ENCODE measurements at places on chromosomes 2 and 18. TPM values are rescaled to one million over a fixed set of nuclear protein-coding genes. Genes with fewer than 3 reads are reported as not detected.
A peak's percentile ranks its signal among the peaks of the same experiment; 100 is the strongest.

MATN3 gene
- polyA plus RNA-seq = 4.6 TPM

SIX3 gene
- not detected for polyA plus RNA-seq

GRCh38 chr2:72130659-72131360 lies 16.9 kb downstream of the CYP26B1 start:
- no peak for DNase-seq

DNA sequence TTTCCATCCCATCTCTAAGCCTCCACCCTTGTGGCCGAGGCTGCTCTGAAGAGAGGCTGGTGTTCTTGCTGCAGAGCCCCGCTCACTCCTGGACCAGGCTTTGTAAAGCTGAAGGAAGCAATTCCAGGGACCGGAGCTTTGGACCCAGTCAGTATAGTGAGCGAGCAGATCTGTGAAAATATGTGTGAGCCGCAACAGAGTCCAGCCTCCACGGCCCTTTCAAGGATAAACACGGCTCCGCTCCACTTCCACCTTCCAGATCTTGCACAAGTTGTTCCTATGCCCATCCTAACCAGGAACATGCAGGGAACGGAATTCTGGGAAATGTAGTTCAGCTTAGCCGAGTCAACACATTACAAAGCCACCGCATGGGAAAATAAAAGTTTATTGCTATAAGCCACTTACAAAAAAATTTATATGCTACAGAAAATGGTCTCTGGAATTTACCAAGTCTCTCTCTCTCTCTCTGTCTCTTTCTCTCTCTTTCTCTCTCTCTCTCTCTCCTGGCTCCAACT lies 151.7 kb upstream of the ZNF521 start:
- peak; percentile 63 for DNase-seq

GRCh38 chr2:10414591-10414990 lies 33.5 kb downstream of the ODC1 start:
- DNase-seq = no peak

DNA sequence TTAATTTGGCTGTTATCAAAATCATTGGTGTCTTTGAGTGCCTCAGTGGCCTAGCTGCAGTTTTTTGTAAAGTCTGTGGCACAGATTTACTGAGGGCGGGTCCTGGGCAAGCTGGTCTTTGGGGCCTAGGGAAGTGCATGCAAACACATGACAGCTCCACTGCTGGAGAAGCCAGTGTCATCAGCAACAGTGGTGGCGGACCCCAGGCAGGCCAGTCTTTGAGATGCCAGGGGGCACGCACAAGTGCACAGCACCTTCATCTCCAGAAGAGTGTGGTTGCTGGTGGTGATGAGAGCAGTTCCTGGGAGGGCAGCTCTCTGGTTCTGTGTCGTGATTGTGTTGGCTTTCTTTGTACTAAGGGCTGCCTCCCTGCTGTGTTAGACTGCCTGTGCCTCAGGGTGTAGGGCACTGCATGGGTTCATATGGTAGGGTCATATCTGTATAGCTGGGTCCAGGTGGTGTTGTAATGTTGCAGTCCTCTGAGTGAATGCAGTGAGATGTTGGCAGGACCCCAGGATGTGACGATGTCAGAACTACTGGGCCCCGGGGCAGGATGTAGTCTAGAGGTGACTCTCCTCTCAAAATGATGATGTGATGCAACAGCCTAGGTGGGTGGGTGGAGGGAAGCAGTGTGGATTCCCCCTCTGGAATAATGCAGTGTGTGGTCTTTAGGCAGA lies 646.7 kb upstream of the CDH2 start:
- DNase-seq = no peak

DNA sequence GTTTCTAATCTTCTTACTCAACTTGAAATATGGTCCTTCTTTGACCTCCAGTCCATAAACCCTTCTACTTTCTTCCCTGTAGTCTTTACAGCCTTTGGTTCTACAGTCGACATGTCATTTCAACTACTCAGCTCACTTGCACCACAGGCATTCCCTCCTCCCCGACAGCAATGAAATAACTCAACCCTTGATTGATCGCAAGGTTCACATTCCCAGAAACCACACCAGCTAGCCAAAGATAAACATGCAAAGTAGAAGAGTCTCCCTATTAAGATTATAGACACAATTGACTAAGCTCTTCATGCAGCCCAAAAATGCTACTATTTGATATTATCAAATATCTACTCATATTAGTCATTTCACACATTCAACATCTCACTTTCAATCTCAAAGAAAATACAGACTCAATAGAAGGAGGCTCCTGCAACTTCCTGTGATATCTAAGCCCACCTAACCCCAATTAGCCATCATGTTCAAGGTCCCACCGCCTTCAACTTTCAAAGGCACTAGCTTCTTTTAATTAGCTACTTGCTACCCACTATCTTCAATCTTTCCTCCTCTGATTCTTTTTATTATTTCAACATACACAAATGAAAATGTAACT lies 50.8 kb downstream of the RTTN start:
- no peak for DNase-seq

DNA sequence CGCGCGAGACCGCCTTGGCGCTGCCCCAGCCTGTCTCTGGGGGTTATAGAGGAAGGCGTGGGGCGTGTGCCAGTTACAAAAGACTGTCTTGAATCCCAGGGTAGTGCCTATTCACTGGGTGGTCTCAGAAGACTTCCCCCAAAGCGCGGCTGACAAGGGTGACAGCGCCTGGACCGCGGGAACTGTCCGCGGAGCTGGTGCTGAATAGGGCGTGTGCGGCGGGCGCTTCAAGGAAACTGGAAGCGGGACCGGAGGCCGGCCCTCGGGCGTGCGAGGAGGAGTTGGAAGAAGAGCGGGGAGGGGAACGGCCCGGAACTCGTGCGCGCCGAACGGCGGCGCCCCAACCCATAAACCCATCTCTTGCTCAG lies 2.3 kb downstream of the EGR4 start:
- no peak for DNase-seq

GRCh38 chr2:139271149-139271548 lies 491.0 kb upstream of the NXPH2 start:
- no peak for DNase-seq

- no peak for DNase-seq
These were observed 528.4 kb upstream of the SYT4 start for GRCh38 chr18:43805646-43806194.

DNA sequence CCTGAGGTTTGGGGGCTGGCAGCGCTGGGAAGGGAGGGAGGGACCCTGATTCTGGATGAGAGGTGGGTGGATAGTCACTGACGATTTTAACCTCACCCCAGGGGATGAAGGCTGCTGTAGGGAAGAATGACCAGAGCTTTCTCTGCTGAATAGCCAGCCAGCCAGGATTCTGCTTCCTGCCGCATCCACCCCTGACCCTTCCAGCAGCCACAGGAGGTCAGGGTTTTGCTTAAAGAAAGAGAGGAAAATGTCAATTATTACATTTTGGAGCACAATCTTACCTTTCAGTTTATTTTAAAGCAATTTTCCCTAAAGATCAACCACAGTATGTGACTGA lies 217.7 kb downstream of the GBX2 start:
- DNase-seq = no peak

- no peak for DNase-seq
These were observed 50.8 kb upstream of the CXCR4 start for GRCh38 chr2:136168720-136169119.

DNA sequence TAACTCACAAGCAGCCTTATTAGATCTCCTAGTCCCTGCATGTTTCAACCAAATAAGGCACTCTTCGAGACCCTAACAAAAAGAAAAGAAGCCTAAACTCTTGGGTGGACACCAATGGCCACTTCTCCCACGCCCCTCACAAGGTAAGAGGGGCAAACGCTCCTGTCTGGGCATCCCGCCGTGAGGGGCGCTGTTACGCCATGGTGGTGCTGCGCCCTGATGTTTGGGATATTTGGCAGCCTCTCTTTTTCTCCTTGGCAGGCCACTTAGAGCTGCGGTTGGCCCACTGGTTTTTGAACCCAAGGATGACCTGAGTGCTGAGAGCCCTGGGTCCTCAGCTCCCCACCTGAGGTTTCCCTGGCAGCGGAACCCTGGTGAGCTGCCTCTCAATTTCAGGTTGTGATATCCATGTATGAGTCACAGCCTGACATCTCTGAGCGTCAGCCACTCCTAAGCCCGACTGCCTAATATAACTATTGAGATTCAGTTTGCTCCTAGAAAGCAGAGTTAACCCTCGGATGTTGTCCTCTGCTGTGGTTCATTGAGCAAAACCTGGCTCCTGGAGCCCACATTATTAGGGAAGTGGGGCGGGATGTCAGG lies 103.3 kb downstream of the COL6A3 start:
- no peak for DNase-seq

GRCh38 chr2:150006591-150006990 lies 419.0 kb upstream of the MMADHC start:
- no peak for DNase-seq

- DNase-seq = peak; percentile 54
These were observed 1.8 kb downstream of the DCC start for GRCh38 chr18:52341608-52342381.

DNA sequence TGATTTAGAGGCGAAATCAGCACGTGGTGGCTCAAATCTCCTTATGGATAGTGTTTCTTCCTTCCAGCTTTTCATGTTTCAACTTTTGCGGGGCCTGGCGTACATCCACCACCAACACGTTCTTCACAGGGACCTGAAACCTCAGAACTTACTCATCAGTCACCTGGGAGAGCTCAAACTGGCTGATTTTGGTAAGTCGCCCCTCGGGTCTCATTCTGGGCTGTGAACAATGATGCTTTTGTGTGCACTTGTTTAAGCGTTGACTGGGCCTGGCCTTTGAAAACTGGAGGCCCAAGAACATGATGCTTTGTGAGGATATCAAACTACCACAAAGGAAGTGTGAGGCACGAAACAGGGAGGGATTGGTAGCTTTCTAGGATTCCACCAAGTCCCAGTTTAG lies 27.4 kb downstream of the CDK15 start:
- DNase-seq = no peak

GRCh38 chr2:170816504-170817092 lies at the start of gene GAD1:
TSS of gene GAD1 (plus strand) at chr2:170816887. CDS start at chr2:170818592, 1,705 bp downstream.
- no peak for DNase-seq

DNA sequence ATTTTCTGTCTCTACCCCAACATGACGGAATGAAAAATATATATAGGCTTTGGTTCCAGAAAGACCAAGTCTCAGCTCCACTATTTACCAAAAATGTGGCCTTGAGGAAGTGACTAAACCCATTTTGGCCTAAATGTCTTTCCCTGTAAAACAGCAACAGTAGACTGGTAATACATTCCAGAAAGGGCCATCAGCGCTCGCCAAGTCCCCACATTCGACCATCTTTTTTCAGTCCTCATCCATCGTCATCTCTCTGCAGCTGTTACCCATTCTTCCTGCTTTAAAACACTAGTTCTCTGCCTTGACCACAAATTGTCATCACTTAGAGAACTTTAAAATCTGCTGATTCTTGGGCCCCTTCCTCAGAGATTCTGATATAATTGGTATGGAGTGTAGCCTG lies 183.8 kb upstream of the CTAGE1 start:
- no peak for DNase-seq

Measured in spinal cord (tissue), 10 donors.